ENCODE measurements at places on chromosomes 6 and 20.

DNA sequence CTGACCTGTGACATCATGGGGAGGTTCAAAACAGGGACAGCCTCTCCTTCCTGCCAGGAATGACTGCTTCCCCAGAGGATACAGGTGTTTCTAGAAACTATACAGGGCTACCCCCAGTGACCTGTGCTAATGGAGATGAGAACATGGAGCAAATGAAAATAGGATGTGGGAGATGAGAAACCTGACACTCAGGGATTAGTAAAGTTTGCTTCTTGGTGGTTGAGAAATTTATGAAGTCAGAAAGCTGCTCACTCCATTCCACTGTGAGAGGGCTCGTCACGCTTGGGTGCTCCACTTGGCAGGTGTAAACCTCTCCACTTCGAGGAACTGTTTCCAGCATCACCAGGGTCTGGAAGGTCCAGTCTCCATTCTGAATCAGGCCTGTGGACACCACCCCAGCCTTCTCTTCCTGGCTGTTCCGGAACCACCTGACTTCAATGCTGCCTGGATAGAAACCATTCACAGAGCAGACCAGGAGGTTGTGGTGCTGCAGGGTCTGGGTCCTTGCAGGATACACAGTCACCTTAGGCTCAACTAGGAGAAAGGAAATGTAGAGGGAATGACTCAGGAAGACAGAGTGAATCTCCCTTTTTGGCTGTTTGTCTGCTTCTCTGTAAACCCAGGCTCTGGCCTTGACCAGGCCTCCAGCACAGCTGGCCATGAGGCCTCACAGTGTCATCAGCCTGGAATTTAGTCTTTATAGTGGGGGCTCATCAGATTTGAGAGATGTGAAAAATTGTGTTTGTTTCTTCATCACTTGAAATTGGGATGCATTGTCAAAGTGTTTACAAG is 10.8 kb downstream of the HLA-DRB5 start:
- DNase-seq, result no peak

GRCh38 chr6:163577404-163577803 is 162.9 kb downstream of the QKI start:
- no peak for DNase-seq

GRCh38 chr6:139483079-139483478 is 108.6 kb upstream of the CITED2 start:
- DNase-seq, result no peak

- DNase-seq, result no peak
Observed at GRCh38 chr20:62792182-62792939, 3.9 kb upstream of the MRGBP start.

- DNase-seq, result no peak
Observed at GRCh38 chr6:150208611-150209352, 65.9 kb downstream of the PPP1R14C start.

Data from HCT116 (cell line).